Aorta (tissue), 5 donors: ENCODE measurements at places on chromosomes 6 and 20. TPM values are rescaled to one million over a fixed set of nuclear protein-coding genes. Genes with fewer than 3 reads are reported as not detected.

The RCAN2 gene
- 235 TPM for total RNA-seq

DNA sequence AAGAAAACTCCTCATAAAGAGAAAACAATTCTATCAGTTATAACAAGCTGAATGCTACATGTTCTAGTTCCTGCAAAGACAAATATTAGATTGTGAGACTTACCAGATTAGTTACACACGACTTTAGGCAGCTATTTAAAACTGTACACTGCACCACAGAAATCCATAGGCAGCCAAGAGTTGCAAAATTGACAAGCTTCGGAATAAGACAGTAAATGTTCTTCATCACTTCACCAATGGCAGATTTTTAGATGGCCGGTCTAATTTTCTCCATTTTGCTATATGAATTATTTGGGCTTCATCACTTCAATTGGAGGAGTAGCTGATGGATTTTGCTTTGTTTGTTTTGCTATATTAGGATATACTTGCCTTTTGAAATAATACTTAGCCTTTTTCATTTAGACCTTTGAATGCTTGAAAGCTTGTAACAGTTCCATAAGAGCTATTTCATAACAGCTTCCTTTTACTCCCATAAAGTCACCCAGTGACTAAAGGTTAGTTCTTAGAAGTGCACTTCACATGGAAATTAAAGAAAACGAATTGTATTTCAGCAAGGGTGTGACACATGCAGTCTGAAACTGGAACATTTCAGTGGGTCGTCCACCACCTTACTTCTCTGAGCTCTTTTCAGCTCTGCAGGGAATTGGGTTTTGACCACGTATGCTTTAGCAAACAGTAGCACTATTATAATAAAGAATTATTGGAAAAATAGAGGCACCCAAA is at the start of gene ROS1:
ROS1 (minus strand) TSS at position 512 of the 723 bp plus-strand sequence; CDS start at position 226, 286 bp downstream.
- DNase-seq = no peak
- H3K27ac ChIP-seq = no peak within 1 kb of the TSS
- H3K4me1 ChIP-seq = no peaks in the 10 kb centered on the region
- no peaks in the 10 kb centered on the region for H3K27me3 ChIP-seq
- H3K36me3 ChIP-seq = no peaks in the 10 kb centered on the region
- no peak within 1 kb of the TSS for H3K4me3 ChIP-seq

DNA sequence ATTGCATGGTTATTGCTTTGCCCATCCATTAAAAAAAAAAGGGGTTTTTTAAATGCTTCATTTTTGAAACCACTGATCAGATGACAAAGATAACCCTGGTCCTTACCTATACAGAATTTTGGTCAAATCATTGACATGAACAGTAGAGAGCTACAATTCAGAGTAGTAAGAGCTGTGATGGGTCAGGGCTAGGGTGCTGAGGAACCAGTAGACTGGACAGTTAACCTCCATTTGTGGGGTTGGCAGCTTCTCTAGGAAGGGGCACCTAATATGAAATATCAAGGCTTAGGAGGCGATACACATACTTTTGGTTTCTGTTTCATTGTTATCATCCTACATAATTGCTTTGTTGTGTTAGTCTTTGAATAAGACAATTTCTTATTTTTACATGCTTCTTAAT is 55.1 kb downstream of the ORC3 start:
- no peaks in the 10 kb centered on the region for H3K4me1 ChIP-seq
- DNase-seq = no peak
- no peaks in the 10 kb centered on the region for H3K36me3 ChIP-seq
- no peaks in the 10 kb centered on the region for H3K27me3 ChIP-seq

GRCh38 chr20:57573242-57573641 is 12.3 kb downstream of the PCK1 start:
- no peaks in the 10 kb centered on the region for H3K4me1 ChIP-seq
- DNase-seq = no peak
- no peak overlapping the region for H3K4me3 ChIP-seq
- H3K27ac ChIP-seq = no peak overlapping the region
- H3K36me3 ChIP-seq = no peaks in the 10 kb centered on the region
- no peaks in the 10 kb centered on the region for H3K27me3 ChIP-seq

GRCh38 chr6:28446818-28447511 is 3.7 kb upstream of the ZSCAN23 start:
- no peak for DNase-seq
- no peaks in the 10 kb centered on the region for H3K27me3 ChIP-seq
- no peaks in the 10 kb centered on the region for H3K36me3 ChIP-seq
- no peak overlapping the region for H3K27ac ChIP-seq
- H3K4me1 ChIP-seq = no peaks in the 10 kb centered on the region
- no peak overlapping the region for H3K4me3 ChIP-seq

The DPPA5 gene
- not detected for total RNA-seq

- H3K4me3 ChIP-seq = no peak overlapping the region
- no peaks in the 10 kb centered on the region for H3K4me1 ChIP-seq
- no peak for DNase-seq
- no peak overlapping the region for H3K27ac ChIP-seq
- no peaks in the 10 kb centered on the region for H3K36me3 ChIP-seq
These were observed 161.7 kb upstream of the AFDN start for GRCh38 chr6:167664678-167665660.
